Effector memory CD8-positive, alpha-beta T cell (primary cell): ENCODE measurements at places on chromosomes 16 and 17.

- DNase-seq, result peak; percentile 74
Measured at GRCh38 chr16:89828199-89828869, at the start of gene SPIRE2. SPIRE2 (plus strand) TSS chr16:89828475; CDS start chr16:89828551, 76 bp downstream.

GRCh38 chr16:74465281-74465680 lies 44.0 kb upstream of the CLEC18B start:
- DNase-seq, result no peak

DNA sequence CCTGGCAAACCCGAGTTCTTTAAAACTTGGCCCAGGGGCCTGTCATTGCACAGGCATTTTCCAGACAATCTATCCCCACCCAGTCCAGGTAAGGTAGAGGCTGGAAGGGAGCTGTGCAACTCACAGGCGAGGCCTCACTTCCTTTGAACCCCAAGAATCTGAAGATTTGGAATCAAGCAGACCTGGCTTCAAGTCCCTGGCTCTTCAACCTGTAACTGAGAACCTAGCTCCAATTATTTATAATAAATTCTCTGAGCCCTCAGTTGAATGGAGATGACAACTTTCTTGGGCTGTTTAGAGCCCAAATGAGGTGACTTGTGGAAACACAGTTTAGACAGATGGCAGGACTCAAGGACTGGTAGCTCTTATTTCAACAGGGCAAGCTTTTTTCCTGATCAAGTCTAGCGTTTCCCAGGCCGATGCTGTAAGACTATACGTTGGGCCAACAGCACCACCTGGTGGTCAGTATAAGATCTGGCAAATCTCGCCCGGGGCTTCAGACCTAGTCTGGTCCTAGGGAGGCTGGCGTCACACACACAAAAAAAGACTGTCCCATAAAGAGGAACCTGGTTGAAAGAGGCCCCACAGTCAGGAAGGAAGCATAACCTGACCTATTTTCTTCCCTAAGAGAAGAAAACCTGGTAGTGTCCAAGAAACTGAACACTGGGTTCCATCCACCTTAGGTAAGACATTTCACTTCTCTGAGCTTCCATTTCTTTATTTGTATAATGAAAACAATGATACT lies 117.9 kb downstream of the C17orf67 start:
- peak; percentile 66 for DNase-seq

DNA sequence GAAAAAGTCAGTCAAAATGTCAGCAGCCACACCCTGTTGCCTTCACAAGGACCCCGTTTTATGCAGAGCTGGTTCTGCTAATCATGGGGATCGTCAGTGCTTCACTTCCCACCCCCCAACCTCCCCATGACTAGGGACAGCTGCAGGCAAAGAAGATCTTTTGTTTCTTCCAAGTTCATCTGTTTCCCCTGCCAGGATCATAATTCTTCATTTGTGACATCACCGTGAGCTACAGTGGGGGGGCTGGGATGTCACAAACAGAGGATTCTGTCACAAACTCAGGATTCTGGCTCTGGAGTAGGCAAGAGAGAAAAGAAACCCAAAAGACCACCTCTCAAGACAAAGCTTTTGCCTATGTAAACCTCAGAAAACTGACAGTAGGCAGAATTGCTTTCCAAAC lies 24.7 kb downstream of the DNAJC7 start:
- no peak for DNase-seq

- no peak for DNase-seq
Measured at GRCh38 chr16:67847064-67847861, at the start of gene CENPT. CENPT (minus strand) TSS chr16:67847693; CDS start chr16:67833859, 13,834 bp downstream.

GRCh38 chr16:47523342-47524006 lies 62.3 kb downstream of the PHKB start:
- DNase-seq, result no peak

DNA sequence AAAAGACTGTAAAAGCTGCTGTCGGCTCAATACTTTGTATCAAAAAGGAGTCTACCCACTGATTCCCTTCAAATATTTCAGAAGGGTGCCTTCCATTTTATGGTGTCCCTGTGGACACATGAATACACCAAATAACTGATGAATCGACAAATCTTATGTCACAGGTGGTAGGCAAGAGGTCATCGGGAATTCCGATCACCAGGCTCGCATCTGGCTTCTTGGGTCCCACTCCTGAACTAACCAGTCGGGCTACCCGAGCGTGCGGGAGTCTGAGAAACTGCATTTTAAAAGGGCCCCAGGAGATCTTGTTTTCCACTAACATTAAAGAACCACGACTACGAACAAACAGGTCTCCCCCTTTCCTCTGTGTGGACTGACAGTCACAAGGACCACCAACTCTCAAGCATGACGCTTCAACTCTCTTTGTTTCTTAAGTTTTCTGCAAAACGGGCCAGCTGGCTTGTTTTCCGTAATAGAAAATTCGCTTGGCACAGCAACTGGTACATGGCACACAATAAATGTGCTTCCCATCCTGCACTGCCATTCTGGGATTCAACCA lies 873 bp downstream of the PSME3IP1 start:
- no peak for DNase-seq

GRCh38 chr16:84294531-84295142 lies at the start of gene WFDC1:
WFDC1 (plus strand) TSS chr16:84294878; CDS start chr16:84294972, 94 bp downstream.
- DNase-seq, result no peak

DNA sequence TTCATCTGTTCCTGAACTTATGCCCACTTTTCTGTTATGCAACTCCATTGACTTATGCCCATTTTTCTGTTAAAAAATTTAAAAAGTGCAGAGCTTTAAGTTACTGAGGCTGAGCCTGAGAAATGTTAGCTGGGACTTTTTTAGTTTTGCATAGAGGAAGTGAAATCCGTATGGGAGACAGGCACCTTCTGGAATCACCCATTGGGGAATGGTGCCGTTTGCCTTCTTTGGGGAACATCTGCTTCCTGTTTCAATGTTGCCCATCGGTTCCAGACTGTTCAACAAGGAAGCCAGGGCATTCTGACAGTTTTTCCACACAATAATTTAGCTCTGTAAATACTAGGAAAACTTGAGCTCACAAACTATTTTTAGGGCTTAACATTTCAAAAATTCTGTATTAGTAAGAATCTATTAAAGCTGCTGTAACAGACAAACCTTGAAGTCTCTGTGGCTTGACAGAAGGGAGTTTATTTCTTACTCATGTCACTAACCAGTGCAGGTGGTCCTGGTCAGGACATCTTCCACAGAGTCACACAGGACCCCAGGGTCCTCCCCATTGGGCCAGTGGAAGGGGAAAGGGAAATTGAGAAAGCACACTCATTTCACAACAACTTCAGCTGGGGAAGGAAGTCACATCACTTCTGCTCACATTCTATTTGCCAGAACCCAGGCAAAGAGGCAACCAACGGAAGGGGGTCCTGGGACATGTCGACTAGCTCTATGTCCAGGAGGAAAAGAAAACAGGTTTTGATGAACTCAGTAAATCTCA lies 17.2 kb downstream of the PRKCB start:
- DNase-seq, result no peak

DNA sequence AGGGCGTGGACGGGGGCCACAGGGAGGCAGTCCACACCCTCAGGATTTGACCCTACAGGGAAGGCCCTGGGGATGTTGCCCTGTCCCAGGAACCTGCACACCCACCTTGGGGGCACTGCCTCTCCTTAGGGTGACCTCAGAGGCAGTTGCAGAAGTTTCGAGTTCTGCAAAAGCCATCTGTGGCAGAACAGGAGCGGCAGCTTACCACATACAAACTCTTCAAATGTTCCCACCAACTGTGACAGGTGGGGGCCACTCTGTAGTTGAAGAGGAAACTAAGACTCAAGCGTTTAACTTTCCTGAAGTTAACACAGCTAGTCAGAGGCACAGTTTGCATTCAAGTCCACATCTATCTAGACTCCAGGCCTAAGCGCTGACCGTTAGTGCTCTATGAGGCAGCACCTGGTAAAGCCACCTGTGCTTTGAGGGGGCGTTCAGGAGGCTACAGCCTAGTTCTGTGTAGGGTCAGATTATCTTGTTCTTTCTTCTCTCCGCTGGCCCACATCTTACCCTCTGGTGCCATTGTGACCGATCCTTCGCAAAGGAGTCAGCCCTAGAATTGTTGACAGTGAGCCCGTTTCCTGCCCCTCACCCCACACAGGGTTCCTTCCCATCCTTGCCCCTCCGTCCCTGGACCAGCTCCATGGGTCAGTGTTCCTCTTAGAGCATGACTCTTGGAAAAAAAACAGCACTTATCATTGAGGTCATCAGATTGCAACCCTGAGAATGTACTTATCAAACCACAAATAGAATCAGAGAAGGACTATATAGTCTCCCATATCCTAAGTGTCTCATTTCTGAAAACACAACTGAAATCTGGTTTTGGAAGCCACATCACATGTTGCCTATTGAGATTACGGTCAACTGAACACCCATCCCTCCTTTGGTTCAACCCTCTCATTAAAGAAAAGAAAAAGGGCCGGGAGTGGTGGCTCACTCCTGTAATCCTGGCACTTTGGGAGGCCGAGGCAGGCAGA lies 45.4 kb downstream of the CDH1 start:
- DNase-seq, result no peak

DNA sequence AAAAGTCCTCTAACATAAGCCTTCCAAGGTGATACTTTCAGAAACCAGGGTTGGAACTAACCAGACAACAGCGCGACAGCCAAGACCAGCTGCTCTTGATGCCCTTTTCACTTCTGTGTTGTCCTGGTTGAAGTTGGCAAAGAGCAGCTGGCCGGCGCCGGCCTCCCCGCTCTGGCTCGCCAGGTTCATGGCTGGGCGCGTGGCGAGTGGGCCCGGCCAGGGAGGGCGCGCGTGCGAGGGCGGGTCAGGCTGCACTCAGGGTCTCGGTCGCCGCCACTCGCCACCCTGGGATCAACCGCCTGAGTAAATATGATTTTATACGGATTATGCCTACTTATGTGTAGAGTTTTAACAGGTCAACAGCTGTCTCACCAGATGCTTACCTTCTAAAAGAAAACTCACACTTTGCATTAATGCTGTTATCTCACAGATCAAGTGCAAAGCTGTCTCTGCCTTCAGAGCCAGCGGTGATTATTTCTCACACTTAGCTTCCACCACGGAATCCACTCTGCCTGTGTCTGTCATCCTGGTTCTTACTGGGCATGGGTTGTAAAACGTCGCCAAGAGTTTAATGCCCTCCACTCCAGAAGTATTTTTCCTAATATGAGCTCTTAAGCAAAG lies 13.5 kb downstream of the KCTD2 start:
- DNase-seq, result no peak
